Activated CD4-positive, alpha-beta T cell treated with anti-CD3 and anti-CD28 coated beads for 36 hours (primary cell): ENCODE measurements at places on chromosomes 2 and 18. TPM values are rescaled to one million over a fixed set of nuclear protein-coding genes. Genes with fewer than 3 reads are reported as not detected.

Gene CCDC74B
- 3.2 TPM for total RNA-seq

Gene INHA
- not detected for total RNA-seq

GRCh38 chr2:2640371-2640770, 309.3 kb upstream of the MYT1L start:
- H3K27ac ChIP-seq, result no peak overlapping the region
- DNase-seq, result no peak
- H3K27me3 ChIP-seq, result peaks cover 2% of the 10 kb centered on the region
- H3K36me3 ChIP-seq, result no peaks in the 10 kb centered on the region
- H3K4me3 ChIP-seq, result no peak overlapping the region

GRCh38 chr2:120472031-120472430, 126.1 kb downstream of the INHBB start:
- H3K27ac ChIP-seq, result no peak overlapping the region
- H3K36me3 ChIP-seq, result no peaks in the 10 kb centered on the region
- no peaks in the 10 kb centered on the region for H3K27me3 ChIP-seq
- no peak overlapping the region for H3K4me3 ChIP-seq
- DNase-seq, result no peak

- peaks cover 2% of the 10 kb centered on the region for H3K27me3 ChIP-seq
- no peak overlapping the region for H3K4me3 ChIP-seq
- no peak for DNase-seq
- H3K4me1 ChIP-seq, result no peaks in the 10 kb centered on the region
These were observed 93.4 kb downstream of the PARD3B start for GRCh38 chr2:204638471-204639194.

GRCh38 chr2:179580378-179581146, 280.9 kb downstream of the ZNF385B start:
- no peak for DNase-seq
- H3K4me1 ChIP-seq, result no peaks in the 10 kb centered on the region
- H3K27me3 ChIP-seq, result no peaks in the 10 kb centered on the region
- H3K36me3 ChIP-seq, result no peaks in the 10 kb centered on the region
- H3K27ac ChIP-seq, result no peak overlapping the region

DNA sequence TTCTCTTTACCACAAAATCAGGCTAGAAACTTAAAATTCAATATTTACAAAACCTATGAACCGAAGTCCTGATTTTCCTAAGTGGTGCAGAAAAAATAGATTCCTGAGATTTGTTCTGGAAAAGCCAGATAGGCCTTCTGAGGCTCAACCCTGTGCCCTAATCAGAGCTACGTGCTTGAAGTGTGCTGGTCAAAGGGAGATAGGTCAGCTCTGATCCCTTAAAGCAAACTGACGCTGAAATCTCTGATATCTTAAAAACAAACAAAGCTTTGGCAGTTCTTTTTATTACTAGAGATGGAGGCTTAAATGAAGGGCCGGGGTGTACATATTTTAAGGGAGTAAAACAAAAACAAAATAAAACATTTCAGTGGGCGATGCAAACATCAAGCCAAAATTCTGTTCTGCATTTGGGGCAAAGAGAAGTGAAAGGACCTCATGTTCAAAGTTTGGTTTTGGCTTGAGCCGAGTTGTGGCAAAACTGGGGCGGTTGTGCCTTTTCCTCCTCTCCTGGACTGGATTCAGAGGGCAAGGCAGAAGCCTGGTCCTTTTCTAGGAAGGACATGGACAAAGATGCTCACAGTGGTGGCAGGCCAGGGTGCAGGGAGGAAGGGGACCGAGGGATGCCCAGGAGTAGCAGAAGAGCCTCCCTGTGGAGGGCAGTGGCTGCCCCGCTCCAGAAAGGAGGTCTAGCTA, 295.0 kb downstream of the CDCA7 start:
- DNase-seq, result no peak
- H3K4me3 ChIP-seq, result no peak overlapping the region
- peaks cover 8% of the 10 kb centered on the region for H3K27me3 ChIP-seq
- no peaks in the 10 kb centered on the region for H3K4me1 ChIP-seq
- no peaks in the 10 kb centered on the region for H3K36me3 ChIP-seq
- H3K27ac ChIP-seq, result no peak overlapping the region

DNA sequence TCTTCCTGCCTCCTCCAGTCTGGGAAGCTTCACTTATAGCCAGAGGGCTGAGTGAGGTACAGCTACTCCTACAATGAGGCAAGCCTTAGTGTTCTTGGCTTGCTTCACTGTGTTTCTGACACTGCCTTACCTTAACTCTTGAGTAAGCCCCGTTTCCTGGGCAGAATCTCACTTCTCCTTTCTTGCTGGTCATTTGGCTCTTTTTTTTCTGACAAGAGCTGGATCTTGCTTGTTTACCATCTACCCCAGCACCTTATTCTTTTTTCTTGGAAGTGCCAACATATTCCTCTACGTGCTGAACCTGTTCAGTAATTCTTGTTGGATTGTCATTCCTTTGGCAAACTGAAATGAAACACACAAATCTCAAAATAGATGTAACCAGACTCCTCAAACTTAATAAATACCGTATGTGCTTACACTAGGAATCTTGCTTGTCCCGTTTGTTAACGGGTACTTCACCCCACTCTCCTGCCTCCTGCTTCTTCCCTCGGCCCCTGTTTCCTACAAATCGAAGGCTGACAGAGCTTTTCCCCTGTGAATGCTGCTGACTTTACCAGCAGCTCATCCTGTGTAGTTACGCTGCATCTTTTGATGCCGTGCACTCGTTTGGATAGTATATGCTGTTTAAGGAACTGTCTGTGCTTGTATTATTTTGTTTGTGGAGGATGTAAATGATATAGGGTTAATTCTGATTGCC, 132.2 kb downstream of the FMNL2 start:
- H3K27ac ChIP-seq, result no peak overlapping the region
- H3K36me3 ChIP-seq, result no peaks in the 10 kb centered on the region
- no peak for DNase-seq
- no peak overlapping the region for H3K4me3 ChIP-seq
- H3K4me1 ChIP-seq, result peaks cover 5% of the 10 kb centered on the region

- H3K36me3 ChIP-seq, result no peaks in the 10 kb centered on the region
- DNase-seq, result no peak
- H3K27ac ChIP-seq, result no peak overlapping the region
- H3K27me3 ChIP-seq, result no peaks in the 10 kb centered on the region
- H3K4me3 ChIP-seq, result no peak overlapping the region
- no peaks in the 10 kb centered on the region for H3K4me1 ChIP-seq
These were observed 96.1 kb downstream of the MAP2 start for GRCh38 chr2:209519906-209520305.

DNA sequence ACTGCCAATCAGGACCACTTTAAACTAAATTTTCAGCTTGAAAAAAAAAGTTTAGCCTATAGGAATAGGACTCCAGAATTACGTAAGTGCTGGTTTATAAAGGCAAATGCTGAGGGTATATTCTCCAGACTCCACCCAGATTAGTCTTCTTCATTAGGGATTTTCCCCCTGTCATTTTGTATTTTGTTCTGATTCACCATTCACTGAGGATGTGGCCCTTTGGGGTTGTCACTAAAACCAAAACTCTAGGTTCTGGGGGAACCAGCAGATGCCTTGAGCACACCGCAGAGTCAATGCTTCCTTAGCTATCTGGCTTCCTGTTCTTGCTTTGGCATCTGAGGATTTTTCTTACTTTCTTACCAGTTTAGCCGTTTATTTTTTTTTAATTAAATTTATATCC, 10.5 kb downstream of the SCYGR4 start:
- H3K36me3 ChIP-seq, result no peaks in the 10 kb centered on the region
- H3K27ac ChIP-seq, result no peak overlapping the region
- H3K4me3 ChIP-seq, result no peak overlapping the region
- peak; percentile 36 for DNase-seq
- peaks cover 18% of the 10 kb centered on the region for H3K27me3 ChIP-seq

GRCh38 chr2:53715568-53715967, 52.0 kb upstream of the CHAC2 start:
- no peak for DNase-seq
- H3K4me3 ChIP-seq, result no peak overlapping the region
- H3K4me1 ChIP-seq, result no peaks in the 10 kb centered on the region
- no peak overlapping the region for H3K27ac ChIP-seq

DNA sequence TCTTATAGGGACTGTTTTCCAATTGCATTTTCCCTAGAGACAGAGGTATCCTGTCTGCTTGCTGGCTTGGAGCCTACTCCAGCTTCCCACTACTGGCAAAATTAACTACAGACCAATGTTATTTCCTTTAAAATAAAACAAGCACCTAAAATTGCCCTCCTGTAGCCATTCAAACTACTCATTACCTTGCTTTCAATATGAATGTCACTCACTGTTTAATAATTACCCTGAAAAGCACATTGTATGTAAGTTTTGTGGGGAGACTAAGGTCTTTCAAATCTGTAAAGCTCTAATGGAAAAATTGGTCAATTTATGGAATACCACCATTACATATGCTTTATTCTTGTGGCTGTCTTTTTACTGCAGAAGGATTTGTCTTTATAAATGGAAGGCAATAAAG, 87.3 kb downstream of the DOCK10 start:
- H3K36me3 ChIP-seq, result peaks cover 35% of the 10 kb centered on the region
- H3K27ac ChIP-seq, result no peak overlapping the region
- DNase-seq, result no peak
- H3K4me3 ChIP-seq, result no peak overlapping the region
- no peaks in the 10 kb centered on the region for H3K27me3 ChIP-seq
- H3K4me1 ChIP-seq, result peaks cover 85% of the 10 kb centered on the region

- no peak for DNase-seq
- H3K4me1 ChIP-seq, result peaks cover 25% of the 10 kb centered on the region
- peaks cover 27% of the 10 kb centered on the region for H3K36me3 ChIP-seq
These were observed 25.8 kb downstream of the CASP10 start for GRCh38 chr2:201208563-201209252.

GRCh38 chr2:88252646-88253045, 82.5 kb downstream of the THNSL2 start:
- peaks cover 22% of the 10 kb centered on the region for H3K27me3 ChIP-seq
- H3K36me3 ChIP-seq, result no peaks in the 10 kb centered on the region
- H3K27ac ChIP-seq, result no peak overlapping the region

DNA sequence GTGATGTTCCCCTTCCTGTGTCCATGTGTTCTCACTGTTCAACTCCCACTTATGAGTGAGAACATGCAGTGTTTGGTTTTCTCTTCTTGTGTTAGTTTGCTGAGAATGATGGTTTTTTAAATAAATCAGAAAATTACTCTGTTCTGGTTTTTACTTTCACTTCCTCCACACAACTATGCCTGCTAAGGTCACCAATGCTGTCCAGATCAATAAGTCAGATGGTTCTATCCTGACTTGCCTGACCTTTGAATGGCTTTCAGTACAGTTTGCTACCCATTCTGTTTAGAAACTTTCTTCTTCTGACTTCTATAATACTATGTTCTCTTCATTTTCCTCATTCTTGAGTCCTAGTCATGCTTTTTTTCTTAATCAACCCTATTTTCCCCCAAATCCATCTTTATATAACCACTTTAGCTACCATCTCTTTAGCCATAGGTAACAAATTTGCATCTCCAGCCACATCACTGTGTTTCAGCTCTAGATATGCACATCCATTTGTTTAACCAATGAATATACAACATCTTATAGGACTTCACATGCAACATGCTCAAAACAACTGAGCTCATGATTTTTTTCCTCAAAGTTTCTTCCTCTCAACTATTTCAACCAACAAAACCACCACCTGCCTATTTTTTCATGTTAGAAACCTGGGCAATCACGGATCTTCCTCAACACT, 58.8 kb upstream of the SLC38A11 start:
- H3K36me3 ChIP-seq, result no peaks in the 10 kb centered on the region
- no peak overlapping the region for H3K27ac ChIP-seq
- peaks cover 9% of the 10 kb centered on the region for H3K27me3 ChIP-seq
- no peak overlapping the region for H3K4me3 ChIP-seq

DNA sequence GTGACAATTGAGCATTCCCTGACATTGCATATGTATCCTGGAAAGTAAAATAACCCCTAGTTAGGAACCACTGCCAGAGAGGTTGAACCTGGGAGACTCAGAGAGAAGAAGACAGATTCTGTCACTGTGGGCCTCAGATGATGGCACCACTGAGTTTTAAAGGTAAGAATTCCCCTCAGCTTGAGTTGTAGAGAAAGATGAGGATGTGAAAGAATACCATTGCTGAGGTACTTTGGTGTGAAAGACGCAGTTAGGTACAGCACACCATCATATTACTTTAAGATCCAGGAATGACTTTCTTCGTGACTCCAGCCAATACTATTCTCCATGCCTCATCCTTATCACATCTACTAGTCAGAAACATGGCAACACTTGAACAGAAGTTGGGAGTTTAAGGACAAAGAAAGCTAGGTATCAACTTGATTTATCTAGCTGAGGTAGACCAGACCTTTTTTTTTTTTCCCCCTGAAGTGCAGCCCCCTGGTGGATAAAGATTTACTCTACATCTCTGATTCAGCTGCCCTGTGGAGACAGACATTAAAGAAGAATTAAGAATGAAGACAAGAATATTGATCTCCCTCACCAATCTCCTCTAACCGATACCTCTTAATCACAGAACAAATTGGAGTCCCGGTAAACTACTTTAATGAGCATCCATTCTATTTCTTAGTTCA, 630.5 kb upstream of the FANCL start:
- H3K27ac ChIP-seq, result no peak overlapping the region
- H3K4me1 ChIP-seq, result peaks cover 4% of the 10 kb centered on the region
- no peaks in the 10 kb centered on the region for H3K36me3 ChIP-seq

DNA sequence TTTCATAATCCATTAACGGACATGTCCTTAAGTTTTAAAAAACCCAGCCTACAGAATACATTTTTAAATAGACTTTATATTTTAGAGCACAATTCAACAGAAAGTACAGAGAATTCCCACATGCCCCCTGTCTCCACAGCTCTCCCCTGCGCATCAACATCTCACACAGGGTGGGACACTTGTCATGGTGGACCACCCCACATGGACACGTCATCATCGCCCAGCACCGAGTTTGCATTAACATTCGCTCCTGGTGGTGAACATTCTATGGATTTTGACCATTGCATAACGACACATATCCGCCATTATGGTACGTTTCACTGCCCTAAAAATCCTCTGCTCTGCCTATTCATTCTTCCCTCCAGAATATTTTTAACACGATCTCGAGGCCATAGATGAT, 1.1 kb upstream of the KCNF1 start:
- no peak for DNase-seq
- no peak overlapping the region for H3K4me3 ChIP-seq
- H3K27me3 ChIP-seq, result peaks cover 27% of the 10 kb centered on the region
- no peak overlapping the region for H3K27ac ChIP-seq
- peaks cover 2% of the 10 kb centered on the region for H3K4me1 ChIP-seq

DNA sequence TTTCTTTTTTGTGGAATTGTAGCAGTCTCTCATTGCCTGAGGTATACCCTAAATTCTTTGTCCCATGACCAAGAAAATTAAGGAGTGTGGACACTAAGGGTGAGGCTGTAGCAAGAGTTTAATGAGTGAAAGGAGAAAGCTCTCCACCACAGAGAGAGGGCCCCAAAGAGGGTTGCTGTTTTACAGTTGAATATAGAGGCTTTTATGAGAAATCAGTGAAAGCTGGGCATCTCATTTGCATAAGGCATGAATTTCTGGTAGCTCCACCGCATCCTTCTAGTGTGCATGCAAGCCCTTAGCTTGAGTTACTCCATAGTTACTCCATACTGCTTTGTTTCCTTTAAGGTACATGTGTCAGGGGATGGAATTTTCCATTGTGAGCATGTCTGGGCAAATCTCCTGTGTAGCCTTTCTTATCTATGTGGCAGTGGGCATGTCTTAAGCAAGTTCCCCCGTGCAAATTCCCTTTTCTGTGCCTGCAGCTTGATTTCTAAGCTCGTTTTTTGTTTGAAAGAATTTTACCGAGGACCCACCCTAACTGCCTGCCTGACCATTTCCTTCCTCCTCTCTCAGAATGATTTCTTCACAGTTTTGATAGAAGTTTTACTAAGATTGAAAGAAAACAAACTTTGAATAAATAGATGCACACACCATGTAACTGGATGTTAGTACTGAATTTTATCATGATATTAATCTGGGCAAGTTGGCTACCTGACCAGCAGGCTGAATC, 218.9 kb downstream of the PARD3B start:
- peaks cover 3% of the 10 kb centered on the region for H3K36me3 ChIP-seq
- H3K4me3 ChIP-seq, result no peak overlapping the region
- H3K4me1 ChIP-seq, result no peaks in the 10 kb centered on the region
- no peak overlapping the region for H3K27ac ChIP-seq
- H3K27me3 ChIP-seq, result no peaks in the 10 kb centered on the region
- no peak for DNase-seq
